NCI-H526 (cell line): ENCODE measurements at places on chromosomes 13 and 19.

- DNase-seq: no peak
These were observed 70.1 kb downstream of the TDRD3 start for GRCh38 chr13:60467098-60467497.

DNA sequence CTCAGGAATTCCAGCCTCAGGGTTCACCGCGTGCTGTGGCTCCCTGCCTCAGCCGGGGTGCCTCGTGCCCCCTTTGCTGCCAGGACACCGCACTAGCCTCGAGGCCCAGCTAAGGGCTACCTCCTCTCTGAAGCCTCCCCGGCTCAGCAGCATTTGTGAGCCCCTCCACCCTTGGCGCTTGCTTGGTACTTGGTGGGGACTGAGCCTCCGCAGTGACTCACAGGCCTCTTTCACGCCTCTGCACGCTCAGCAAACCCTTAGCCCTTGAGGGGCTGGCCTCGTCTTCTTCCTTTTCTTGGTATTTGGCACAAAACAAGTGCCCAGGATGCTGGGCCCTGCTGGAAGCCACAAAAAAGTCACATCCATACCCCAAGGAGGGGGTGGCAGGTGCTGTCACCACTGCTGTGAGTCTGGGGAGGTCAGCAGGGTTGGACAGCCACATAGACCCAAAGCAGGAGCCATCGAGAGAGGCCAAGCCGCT lies 85.4 kb upstream of the TM9SF2 start:
- DNase-seq: no peak

DNA sequence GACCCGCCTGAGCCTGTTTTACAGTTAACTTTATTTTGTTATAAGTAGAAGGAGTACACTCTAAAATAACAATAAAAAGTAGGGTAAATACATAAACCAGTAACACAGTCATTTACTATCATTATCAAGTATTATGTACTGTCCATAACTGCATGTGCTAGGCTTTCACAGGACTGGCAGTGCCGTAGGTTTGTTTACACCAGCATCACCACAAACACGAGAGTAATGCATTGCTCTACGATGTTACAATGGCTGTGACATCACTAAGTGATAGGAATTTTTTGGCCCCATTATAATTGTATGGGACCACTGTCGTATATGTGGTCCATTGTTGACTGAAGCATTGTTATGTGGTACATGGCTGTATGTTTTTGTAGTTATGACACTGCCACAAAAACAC lies 41.3 kb upstream of the SLC7A9 start:
- DNase-seq: no peak

GRCh38 chr13:50200988-50201387 lies 185.7 kb downstream of the KCNRG start:
- DNase-seq: peak; percentile 8

DNA sequence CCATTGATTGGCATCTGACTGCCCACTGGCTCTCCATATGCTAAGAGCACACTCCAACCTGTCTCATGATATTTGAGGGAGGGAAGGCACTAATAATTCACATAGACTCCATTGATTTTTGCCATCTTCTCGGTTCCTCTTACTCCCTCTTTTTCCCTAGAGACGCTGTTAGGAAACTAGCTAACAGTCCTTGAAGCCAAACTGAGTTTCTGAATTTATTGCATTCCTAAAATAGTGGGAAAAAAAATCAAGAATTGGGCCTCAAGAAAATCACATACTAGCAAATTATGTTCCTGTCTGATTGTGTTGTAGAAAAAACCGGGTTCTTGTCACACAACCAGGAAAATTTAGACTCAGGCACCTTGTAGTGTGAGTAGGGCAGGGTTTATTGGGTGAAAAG lies 86.4 kb upstream of the SLC7A1 start:
- DNase-seq: no peak

- DNase-seq: no peak
These were observed 11.7 kb downstream of the UGGT2 start for GRCh38 chr13:96041326-96042110.

DNA sequence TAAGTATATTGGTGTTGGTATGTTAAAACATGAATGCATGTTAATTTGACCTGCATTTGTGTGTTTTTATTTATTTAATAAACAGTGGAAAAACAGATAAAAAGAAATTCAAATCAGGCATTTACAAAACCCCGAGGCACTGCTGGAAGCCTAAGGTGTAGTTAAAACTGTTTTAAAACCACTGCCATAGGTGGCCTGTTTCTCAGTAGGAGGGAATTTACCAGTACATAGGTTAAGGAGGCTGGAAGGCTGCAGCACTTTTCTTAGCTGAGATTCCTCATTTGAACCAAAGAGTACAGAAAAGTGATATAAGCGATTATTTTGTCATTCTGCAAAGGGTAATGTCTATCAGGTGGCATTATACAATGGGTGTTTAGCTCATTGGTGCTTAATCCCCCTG lies 99.6 kb downstream of the PAN3 start:
- no peak for DNase-seq

DNA sequence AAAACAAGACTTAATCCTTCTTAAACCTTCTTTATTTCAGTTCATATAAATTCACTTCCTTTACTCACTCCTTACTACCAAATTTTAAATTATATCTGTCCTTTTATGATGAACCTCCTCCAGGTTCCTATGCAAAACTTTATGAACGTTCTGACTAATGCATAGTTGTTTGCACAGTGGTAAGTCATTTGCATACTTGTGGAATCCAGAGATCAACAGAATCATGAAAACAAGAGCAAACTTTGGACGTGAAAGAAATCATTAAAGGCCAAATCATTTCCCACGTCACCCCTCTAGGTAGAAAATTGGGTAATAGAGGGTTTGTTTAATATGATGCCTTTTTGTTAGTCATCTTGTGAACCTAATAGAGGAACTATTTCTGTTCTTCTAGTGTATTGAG lies 32.3 kb upstream of the MYCBP2 start:
- peak; percentile 22 for DNase-seq

- no peak for DNase-seq
These were observed 37.3 kb downstream of the SMARCA4 start for GRCh38 chr19:10998045-10998533.

- DNase-seq: no peak
These were observed 15.4 kb downstream of the LYL1 start for GRCh38 chr19:13087295-13087694.

- DNase-seq: no peak
These were observed 51.5 kb downstream of the INSR start for GRCh38 chr19:7242601-7243258.

DNA sequence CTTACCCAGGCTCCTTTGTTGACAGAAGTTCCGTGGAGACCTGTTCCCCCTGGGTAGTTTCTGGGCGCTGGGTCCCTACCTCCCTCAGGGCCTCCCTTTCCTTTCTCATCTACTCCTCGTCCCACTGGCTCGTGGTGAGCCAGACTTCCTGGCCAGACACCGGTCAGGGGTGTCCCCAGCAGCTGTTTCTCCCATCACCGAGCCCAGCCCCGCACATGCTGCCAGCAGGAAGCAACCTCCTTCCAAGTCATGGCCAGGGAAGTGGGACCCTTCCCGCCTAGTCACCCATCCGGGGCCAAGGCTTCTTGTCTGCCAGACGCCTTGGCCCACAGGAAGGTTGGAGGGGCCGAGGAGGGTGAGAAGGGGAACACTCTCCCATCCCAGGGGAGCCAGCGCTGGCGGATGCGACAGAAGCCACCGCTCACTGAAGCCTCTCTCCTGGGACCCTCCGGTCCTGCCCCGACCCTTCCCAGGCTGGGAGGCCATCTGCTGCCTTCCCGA lies 5.7 kb downstream of the PAK4 start:
- DNase-seq: no peak

GRCh38 chr13:29319451-29319850 lies 276.0 kb downstream of the SLC7A1 start:
- DNase-seq: no peak

DNA sequence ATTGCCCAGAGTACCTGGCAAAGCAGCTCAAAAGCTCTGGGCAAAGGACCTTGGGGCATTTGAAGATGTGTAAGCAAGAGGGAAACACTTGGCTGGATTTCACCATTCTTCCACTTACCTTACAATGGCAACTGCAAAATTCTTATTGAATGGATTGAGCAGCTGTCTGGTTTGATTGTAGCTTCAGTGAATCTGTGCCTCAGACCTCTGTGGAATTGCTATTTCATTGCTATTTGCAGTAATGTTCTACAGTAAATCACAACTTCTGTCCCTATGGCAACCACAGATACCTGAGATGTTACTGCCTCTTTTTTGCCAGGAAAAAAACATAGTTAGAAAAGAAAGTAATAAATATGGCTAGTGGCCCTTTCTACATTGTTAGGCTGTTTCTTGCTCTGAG lies 519.5 kb downstream of the SUCLA2 start:
- no peak for DNase-seq

- no peak for DNase-seq
These were observed 178.3 kb downstream of the EFNB2 start for GRCh38 chr13:106357198-106357597.

- no peak for DNase-seq
These were observed 166.4 kb downstream of the DCLK1 start for GRCh38 chr13:35964863-35965180.
